ENCODE measurements at places on chromosomes 12 and 14. TPM values are rescaled to one million over a fixed set of nuclear protein-coding genes. Genes with fewer than 3 reads are reported as not detected.
A peak's percentile ranks its signal among the peaks of the same experiment; 100 is the strongest.

- peak; percentile 72 for DNase-seq
Measured at GRCh38 chr14:102235275-102235897, 69.6 kb downstream of the MOK start.

Gene HOXC5
- not detected for polyA plus RNA-seq

Gene GSG1
- polyA plus RNA-seq = 1.6 TPM

Gene SLC5A8
- not detected for polyA plus RNA-seq

Gene RBM23
- polyA plus RNA-seq = 46.2 TPM

GRCh38 chr12:30100741-30101140 is 317.0 kb upstream of the TMTC1 start:
- DNase-seq = no peak

Gene GPN3
- polyA plus RNA-seq = 16.8 TPM

DNA sequence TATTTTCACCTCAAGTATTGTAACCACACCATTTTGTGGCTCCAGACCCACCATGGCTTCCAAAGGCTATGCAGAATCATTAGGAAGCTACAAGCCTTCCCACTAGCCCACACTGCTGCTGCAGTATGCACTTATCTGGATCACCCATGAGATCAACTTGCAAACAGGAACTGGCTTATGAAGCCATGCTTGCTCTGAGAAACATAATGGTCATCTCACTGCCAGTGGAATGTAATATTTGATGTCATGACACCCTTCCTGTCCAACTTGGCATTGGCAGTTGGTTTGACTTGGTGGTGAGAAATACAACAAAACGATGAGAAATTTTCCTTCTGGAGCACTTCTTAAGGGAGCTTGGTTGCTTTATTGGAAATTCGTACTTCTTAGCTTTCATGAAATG is 69.3 kb upstream of the FRMD6 start:
- DNase-seq = no peak

DNA sequence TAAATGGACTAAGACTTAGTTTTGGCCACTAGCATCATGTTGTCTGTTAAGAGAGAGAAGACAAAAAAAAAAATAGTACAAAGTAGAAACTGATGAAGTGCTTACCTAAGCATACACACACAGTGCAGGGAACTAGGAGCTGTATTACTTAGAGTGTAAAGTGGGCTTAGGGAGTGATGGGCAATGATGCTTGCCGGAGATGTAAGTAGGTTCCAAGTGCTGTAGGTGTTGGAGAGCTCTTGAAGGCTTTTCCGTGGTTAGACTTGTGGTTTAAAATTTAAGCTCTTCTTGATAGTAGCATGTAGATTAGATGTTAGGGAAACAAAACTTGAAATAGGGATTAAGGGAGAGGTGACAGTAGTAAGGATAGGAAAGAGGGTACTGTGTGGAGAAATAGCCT is 34.7 kb downstream of the MIA2 start:
- DNase-seq = no peak

DNA sequence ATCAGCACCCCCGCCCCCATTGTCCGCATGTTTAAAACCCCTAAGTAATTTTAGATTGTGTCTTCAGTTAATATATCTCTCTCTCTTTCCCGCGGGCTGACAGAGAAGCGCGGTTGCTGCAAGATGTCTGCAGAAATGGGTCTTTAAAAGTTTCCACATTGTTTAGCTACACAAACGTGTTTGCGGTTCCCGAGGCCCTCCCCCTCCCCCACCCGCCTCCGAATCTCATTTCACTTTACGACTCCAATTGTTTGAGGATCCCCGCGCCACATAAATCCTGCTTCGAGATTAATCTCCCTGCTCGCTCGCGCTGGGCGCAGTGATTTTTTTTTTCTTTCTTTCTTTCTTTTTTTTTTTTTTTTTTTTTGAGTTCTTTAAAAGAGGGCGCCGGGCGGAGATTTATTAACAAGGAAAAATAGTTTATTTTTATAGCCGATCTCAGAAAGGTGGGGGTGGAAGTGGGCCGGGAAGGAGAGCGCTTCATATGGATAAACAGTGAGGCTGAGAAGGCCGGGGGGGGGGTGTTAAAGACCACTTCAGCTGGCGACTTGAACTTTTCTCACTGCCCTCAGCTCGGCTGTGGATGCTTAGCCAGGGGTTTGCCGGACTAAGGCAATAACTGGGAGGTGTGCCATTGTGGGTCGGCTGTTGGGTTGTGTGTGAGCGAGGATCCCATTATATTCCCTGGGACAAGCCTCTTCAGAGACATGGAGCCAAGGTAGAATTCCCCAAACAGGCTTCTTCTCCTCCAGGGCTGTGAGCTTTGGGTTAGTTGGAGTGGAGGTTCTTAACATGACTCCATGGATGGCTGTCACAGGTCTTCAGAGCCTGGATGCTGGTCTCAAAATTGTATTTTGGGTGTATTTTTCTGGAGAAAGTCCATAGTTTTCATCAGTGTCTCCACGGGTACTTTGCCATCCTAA is 39.7 kb upstream of the TBX5 start:
- no peak for DNase-seq

DNA sequence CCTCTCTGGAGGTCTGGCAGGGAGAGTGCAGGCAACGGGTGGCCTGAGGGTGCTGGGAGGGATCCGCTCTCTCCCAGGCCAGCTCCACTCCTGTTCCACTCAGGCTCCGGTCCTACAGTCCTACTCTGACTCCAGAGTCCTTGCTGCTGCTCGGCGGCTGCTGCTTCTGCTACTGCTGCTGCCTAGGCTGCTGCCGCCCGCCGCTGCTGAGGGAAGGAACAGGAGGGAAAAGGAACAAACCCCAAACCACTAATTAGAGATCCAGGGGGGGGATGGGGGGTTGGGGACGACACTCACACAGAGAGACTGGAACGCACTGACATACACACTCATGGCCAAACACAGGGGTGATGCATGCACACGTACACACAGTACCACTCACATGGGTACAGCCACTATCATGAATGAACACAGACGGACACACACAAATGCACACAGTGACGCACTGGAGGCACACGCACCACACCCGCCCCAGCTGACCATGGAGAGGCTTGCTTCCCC is at the start of gene SP7:
Gene SP7, minus strand, starts transcription at position 174 of the 501 bp plus-strand sequence. CDS start 708 bp downstream, outside the sequence.
- DNase-seq = no peak

DNA sequence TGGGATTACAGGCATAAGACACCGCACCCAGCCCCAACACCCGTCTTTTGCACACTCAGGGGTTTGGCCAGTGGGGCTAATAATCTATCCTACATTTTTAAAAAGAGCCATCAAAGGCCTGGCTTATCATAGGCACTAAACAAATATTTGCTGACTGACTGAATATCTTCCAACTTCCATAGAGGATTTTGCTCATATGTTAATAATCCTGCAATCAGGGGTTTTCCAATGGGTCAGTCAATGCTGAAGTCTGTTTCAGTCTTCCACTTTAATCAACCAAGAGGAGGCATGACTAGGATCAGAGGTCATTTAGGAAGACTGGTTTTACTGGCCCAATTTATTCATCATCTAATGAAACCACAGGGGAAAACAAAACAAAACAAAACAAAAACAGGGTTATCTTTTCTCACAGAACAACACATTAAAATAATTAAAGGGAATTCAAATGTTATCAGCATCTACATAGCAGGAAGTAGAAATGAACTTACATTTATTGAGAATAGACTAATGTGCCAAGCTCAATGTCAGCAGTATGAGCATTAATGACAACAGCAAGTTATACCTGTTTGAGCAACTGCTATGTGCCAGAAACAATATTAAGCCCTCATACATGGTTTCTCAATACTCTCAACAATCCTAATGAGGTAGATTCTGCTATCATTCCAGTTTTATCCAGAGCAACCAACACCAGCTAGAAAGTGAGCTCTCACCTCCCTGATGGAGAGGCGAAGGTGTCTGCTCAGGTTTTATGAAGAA is 372.2 kb downstream of the EGLN3 start:
- DNase-seq = no peak

- DNase-seq = no peak
Measured at GRCh38 chr14:104624939-104625338, 20.4 kb upstream of the TMEM179 start.

Gene KRT6C
- polyA plus RNA-seq = not detected

Gene NGB
- not detected for polyA plus RNA-seq

- no peak for DNase-seq
Measured at GRCh38 chr12:64192644-64193444, 29.3 kb downstream of the KICS2 start.

GRCh38 chr12:27576667-27577347 is 52.8 kb downstream of the PPFIBP1 start:
- DNase-seq = no peak

GRCh38 chr12:100447381-100447780 is 26.3 kb upstream of the NR1H4 start:
- no peak for DNase-seq

GRCh38 chr14:93081876-93082570 is 33.7 kb downstream of the ITPK1 start:
- DNase-seq = no peak

DNA sequence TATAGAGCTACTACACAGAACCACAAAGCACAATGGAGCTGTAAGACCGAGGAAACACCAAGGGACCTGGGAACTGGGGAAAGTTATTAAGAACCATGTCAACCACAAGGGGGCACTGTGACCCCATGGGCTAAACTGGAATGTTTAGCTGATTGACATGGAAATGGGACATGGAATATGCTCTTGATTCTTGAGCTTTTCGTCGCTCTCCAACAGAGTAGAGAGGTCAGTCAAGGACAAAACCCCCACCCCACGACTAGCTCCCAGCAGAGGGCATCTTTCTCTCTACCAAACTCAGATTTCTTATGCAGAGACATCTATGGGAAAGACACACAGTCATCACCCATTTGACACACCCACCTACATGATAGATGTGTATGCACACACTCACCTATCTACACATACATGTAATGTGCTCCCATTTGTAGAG is 10.1 kb downstream of the NDRG2 start:
- DNase-seq = peak; percentile 65

- DNase-seq = no peak
Measured at GRCh38 chr12:76303365-76303764, 44.9 kb downstream of the BBS10 start.
